HS-27A (cell line): ENCODE measurements at places on chromosomes 6 and 20.

DNA sequence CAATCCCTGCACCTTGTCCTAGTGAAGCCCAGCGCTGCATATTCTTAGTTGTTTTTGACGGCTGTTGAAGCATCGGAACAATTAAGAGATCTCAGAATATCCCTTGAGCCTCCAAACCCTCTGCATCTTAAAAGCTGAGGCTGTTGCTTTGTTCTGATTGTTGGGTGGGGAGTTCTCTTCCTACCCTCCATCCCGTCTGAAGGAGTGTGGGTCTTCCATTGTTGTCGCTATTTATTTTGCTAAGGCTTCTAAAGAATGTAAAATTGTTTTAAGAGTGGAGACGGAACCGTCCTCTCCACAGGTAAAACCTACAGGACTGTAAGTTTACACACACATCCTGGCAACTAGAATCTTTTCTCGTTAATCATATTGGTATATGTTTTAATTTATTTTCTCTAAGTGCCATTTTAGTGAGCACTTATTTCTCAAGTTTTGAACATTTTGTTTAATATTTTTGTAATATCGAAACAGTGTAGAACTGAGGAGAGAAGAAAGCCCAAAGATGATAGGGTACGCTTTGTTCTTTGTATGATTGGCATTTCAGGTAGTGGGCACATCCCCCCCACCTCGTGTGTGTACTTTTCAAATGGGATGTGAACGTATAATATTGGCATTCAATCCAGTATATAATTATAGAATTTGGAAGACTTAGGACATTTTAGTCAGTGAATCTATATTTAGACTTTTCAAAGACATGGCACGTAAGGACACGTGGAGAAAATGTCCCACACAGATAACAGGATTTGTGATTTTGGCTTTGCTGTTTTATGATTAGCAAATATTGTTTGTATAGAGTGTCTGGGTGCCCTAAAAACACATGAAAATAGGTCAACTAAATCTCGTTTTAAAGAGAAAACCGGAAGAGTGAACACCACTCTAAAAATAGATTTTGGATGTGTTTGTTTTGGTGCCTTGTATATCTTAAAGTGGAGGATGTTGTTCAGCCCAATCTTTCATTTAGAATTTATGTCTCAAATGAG, 1.3 kb downstream of the RNF146 start:
- DNase-seq, result no peak

GRCh38 chr20:33684533-33685327, 1.5 kb downstream of the E2F1 start:
- DNase-seq, result no peak

GRCh38 chr20:3904224-3904623, 15.0 kb downstream of the PANK2 start:
- DNase-seq, result no peak

DNA sequence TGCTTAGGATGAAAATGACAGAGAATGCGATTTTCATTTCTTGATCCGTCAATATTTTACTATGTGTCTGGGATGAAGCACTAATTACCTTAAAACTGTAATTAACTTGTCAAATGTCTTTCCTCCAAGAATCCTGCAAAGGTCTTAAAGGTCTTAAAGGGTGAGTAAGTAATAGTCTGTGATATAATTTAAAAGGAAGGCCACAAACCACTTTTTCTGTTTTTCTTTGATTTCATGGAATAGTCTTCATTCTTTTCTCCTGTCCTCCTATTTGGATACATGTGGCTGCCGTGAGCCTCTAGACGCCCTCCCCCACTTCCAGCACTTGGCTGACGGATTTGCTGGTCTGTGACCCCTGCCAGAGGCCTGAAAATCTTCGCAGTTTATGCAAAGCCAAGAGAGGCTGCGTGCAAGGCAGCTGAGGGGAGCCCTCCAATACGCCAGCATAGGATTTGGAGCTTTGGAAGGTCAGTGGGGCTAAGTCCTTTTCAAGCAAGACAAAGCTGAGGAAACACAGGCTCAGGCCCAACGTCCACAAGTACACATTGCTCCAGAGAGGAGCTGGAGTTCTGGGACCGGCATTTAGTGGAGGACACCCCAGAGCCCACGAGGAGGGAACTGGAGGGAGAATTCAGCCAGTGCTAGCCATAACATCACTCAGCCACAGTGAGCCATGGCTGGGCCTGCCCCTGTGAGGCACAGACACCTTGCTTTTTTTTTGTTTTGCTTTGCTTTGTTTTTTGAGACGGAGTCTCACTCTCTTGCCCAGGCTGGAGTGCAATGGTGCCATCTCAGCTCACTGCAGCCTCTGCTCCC, 382.6 kb downstream of the SMOC2 start:
- no peak for DNase-seq

- no peak for DNase-seq
These were observed 70.4 kb upstream of the SLC24A3 start for GRCh38 chr20:19141998-19142397.

- DNase-seq, result no peak
These were observed 25.0 kb downstream of the L3MBTL1 start for GRCh38 chr20:43532416-43533055.

- no peak for DNase-seq
These were observed 395.2 kb downstream of the PAX1 start for GRCh38 chr20:22100686-22101085.

DNA sequence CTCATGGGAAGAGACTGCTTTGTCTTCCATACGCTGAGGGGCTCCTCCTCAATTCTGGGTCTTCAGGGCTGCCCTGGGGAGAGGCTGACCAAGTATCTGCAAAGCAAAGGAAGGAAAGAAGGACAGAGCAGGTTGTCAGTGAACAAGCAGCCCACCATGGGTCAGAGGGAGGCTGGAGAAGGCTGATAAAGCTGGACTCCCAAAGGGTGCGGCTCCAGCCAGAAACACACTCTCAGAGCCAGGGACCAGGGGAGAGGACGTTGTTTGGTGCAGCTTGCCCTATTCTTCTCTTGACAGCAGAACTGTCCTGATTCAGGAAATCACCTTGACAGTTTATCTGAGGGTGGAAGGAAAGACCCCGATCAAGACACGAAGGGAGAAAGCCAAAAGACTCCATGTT, 10.4 kb upstream of the CTCFL start:
- no peak for DNase-seq

DNA sequence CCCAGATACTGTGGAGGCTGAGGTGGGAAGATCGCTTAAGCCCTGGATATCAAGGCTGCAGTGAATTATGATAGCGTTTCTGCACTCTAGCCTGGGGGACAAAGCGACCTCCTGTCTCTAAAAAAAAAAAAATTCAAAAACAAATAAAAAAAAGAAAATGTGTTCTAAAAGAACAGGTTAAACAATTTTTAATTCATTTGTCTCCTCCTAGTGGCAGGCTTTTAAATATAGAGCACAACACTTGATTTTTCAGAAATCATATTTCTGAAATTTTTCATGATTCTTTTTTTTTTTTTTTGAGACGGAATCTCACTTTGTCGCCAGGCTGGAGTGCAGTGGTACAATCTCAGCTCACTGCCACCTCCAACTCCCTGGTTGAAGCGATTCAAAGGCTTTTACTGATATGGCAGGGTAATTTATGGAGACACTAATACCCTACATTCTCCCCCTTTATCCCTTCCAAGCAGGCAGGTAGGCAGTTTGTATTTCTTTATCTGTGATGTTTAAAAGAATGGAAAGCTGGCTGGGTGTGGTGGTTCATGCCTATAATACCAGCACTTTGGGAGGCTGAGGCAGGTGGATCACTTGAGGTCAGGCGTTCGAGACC, 8.7 kb upstream of the GTF3C6 start:
- no peak for DNase-seq

GRCh38 chr20:18527836-18528235, 20.1 kb downstream of the SEC23B start:
- DNase-seq, result no peak

GRCh38 chr6:10081957-10082356, 332.9 kb downstream of the TFAP2A start:
- no peak for DNase-seq

- no peak for DNase-seq
These were observed 274.1 kb downstream of the HACE1 start for GRCh38 chr6:104585646-104586045.

- DNase-seq, result no peak
These were observed 39.9 kb downstream of the RSPO4 start for GRCh38 chr20:962223-962622.

DNA sequence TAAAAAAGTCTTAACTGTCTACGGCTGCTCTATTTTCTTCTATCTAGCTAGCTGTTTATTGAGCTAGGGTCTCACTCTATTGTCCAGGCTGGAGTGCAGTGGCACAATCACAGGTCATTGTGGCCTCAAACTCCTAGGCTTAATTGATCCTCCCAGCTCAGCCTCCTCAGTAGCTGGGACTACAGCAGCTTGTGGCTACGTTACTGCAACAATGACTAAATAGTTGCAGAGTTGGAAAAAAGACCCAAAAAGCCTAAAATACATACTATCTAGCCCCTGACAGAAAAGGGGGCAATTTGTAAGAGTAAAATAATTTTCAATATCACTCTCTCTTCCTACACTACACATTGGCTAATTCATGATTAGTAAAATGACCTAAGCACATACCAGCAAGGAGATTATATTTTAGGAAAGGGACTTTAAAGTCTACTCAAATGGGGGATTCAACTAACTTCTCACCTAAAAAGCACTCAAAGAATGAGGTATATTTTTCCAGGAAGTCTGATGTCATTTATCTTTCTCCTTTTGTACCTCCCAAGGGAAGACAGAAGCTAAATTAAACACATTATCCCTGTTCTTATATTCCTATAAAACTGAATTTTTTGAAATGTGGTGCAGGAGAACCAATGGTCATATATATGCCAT, 82.8 kb downstream of the ZMYND8 start:
- peak; percentile 23 for DNase-seq

GRCh38 chr6:164996838-164997237, 312.6 kb downstream of the C6orf118 start:
- DNase-seq, result no peak

GRCh38 chr6:163355426-163355991, 59.0 kb upstream of the QKI start:
- no peak for DNase-seq

GRCh38 chr6:99589290-99589672, 17.4 kb upstream of the PRDM13 start:
- DNase-seq, result no peak

DNA sequence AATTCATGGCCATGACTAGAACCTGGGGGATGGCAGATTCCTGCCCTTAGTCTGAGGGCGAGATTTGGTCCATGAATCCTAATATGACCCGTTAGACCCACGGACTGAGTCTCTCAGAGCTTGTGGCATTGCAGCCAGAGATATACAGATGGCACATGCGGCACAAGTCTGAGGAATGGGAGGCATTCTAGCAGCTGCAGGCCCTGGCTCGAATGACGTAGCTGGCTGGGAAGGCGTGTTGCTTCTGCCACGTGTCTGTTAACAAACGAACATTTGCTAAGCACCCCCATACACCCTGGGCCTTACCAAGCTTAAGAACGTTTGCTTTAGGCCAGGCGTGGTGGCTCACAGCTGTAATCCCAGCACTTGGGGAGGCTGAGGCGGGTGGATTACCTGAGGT, 68.0 kb downstream of the CD164 start:
- no peak for DNase-seq

- DNase-seq, result peak; percentile 66
These were observed 919.0 kb downstream of the KIF16B start for GRCh38 chr20:15654208-15654649.

- DNase-seq, result no peak
These were observed 45.9 kb downstream of the UBE3D start for GRCh38 chr6:83019741-83020140.

DNA sequence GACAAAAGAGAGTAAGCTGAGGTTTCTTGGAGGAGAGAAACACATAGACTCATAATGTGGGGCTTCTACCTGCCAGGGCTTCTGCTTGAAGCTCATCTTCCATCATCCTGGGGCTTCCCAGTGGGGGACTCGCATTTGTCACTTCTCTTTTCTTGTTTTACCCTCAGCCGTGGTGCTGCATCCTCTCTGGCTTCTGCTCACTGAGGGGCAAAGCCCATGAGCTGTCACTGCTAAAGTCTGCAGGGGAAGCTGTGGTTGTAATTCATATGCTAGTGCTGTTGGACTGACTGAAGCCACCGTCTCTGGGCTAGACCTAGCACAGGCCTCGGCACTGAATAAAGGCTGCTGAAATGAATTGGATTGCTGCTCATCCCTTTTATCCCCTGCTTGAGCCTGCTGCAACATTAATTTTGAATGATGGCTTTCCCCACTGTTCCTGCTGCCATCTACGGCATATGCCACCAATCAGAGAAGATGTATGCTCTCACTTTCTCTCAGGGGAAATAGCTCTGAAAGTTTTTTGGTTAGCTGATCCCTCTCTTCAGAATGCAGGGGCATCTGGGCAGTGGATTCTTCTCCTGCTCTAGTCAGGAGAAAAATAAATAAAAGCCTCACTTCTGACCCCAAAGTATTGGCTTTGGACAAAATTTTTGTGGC, 568.4 kb upstream of the MAP3K7 start:
- no peak for DNase-seq

DNA sequence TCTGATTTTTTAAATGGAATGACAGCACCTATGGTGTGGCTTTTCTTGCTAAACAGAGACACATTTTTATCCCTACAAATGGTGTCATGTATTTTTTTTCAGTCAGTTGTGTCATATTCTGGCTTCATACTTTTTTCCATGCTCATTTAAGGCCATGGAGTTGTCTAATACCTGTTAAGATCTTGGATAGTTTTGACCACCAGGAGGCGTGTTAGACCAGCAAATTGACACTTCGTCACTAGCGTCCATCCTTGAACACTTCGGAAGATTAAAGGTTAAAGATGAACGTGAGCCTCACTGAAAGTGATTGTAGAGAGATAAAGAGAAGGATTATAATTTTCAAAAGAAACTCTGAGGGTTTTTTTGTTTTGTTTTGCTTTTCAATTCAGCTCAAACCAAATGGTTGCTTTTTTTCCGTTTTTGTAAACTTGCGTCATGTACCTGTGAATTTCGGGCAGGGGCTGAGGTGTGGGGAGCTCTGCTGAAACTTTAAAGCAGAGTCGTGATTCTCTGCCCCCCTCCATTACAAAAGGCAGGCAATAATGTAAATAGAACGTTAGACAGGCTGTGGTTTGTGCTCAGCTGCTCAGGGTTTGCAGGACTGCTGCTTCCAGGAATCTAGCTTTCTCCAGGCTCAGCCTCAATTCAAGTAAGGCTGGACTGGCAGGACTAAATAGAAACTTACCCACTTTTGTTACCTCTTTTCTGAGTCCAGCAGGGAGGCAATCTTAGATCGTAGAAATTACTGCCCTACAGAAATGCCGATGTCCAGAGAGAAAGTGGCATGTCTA, 245.1 kb downstream of the FOXA2 start:
- no peak for DNase-seq

- DNase-seq, result no peak
These were observed 646.6 kb upstream of the HS3ST5 start for GRCh38 chr6:114989279-114989964.

DNA sequence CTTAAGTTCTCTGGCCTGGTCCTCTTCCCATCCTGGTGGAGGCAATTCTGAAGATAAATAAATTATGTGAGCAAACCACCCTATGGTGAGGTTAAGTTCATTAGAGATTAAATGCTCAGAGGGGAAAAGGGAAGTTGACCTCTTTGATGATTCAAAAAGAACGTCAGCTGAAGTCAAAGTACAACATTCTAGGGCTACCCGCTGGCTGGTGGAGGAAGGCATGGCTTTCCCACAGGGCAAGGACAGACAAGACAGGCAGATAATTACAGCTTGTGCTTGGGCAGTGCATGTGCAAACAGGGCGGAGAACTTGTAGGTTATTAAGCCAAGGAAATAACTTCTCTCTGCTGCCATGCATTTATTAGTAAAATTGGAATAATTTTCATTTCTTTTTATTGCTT, 91.0 kb upstream of the SLC24A3 start:
- DNase-seq, result no peak

- DNase-seq, result no peak
These were observed 130.5 kb downstream of the TTLL2 start for GRCh38 chr6:167455371-167455770.
